ENCODE measurements at places on chromosomes 2 and 18.

GRCh38 chr2:219428469-219428868 lies 6.2 kb upstream of the SPEG start:
- peak overlapping the region; percentile 47 for H3K27ac ChIP-seq
- peaks cover 26% of the 10 kb centered on the region for H3K4me1 ChIP-seq
- peaks cover 33% of the 10 kb centered on the region for H3K36me3 ChIP-seq
- H3K27me3 ChIP-seq, result no peaks in the 10 kb centered on the region
- H3K4me3 ChIP-seq, result no peak overlapping the region
- DNase-seq, result no peak

DNA sequence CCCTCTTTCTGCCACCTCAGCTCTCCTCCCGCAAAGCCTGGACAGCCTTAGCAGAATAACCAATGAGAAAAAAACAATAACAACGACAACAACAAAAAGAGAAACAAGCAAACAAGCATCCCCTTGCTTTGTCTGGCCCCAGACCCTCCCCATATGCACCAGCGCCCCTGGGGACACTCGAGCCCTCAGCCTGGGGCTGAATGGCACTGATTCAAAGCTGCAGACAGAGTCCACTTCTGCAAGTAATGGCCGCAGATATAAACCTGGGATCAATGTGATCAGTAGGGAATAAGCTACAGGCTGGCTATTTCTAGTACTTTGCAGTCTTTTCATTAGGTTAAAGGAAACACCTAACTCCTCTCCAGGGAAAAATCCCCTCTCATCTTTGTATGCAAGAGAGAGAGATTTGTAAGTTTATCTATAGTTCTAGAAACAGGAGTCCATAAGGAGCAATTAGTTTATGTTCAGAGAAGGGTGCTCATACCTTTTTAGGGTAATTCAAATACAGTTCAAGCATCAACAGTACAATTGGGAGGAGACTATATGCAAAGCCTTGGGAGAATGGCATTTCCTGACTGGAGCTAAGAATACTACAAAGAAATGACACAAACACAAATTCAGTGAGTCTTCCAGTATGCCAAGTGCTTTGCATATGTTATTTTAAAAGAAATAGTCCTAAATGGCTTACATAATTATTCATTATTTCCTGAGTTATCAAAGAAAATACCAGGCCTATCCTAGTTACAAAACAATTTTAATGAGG lies 122.3 kb upstream of the DDX18 start:
- H3K4me3 ChIP-seq, result no peak overlapping the region
- no peak for DNase-seq
- no peaks in the 10 kb centered on the region for H3K36me3 ChIP-seq
- H3K27ac ChIP-seq, result no peak overlapping the region

GRCh38 chr2:12031866-12032265 lies 285.4 kb downstream of the LPIN1 start:
- H3K27ac ChIP-seq, result no peak overlapping the region
- peaks cover 3% of the 10 kb centered on the region for H3K4me1 ChIP-seq
- DNase-seq, result no peak

DNA sequence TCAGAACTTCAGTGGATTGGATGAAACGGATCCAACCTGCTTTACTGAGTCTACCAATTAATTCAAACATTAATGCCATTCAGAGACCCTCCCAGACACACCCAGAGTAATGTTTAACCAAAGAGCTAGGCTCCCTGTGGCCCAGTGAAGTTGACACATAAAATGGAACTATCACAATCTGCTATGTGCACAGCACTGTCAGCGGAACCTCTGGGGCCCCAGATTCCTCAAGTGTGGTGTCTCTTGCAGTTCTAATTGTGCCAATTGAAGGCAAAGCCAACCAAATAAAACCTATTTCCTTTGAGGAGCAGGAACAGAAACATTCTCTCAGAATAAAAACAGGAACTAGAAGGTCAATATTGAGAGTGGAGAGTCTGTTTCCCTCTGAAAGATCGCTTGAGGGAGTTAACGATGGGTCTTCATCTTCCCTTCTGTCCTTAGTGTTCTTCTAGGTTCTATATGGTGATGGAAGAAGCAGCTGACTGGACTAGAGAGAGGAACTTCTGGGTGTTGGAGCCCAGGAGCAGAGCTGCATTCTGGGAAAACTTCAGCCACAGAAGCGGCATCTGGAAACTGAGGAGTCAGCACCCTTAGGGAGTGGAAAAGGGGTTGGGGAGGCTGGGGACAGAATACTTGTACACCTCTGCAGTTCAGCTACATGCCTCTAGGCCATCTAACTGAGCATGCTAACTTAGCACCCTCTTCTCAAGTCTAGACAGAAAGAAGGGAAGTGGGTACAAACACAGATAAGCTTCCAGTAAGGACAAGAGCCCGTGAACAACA lies 174.4 kb upstream of the FBXO11 start:
- no peak overlapping the region for H3K4me3 ChIP-seq
- peak; percentile 62 for DNase-seq
- no peaks in the 10 kb centered on the region for H3K27me3 ChIP-seq

DNA sequence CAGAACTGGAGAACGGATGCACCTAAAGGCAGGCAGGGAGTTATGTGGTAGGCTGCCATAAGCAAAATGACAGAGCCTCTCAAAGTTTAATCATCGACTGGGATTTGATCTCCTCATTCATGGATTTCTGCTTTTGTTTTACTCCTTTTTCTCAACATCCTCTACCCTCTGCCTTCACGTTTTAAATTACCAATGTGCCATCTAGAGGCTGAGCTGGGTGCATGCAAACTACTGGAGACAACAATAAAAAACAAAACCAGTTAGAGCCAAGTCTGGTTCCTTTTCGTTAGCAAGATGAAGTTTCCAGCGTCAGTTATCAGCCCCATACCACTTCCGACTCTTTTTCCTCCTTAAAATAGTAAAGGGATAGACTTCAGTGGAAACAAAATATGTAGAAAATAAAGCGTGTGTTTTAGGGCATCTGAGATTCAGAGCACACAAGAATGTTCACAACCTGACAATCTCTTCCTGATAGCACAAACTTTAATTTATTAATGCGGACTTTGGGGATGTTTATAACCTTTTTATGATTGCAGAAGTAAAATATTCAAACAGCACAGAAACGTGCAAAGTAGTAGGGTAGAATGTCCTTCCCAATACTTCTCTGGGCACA lies 117.0 kb downstream of the LAMA1 start:
- H3K36me3 ChIP-seq, result no peaks in the 10 kb centered on the region
- H3K27ac ChIP-seq, result no peak overlapping the region
- no peak overlapping the region for H3K4me3 ChIP-seq
- H3K27me3 ChIP-seq, result no peaks in the 10 kb centered on the region
- no peaks in the 10 kb centered on the region for H3K4me1 ChIP-seq

- no peak overlapping the region for H3K4me3 ChIP-seq
- peaks cover 2% of the 10 kb centered on the region for H3K27me3 ChIP-seq
- H3K36me3 ChIP-seq, result no peaks in the 10 kb centered on the region
- no peak for DNase-seq
- H3K4me1 ChIP-seq, result peaks cover 33% of the 10 kb centered on the region
- H3K27ac ChIP-seq, result no peak overlapping the region
Observed at GRCh38 chr18:22467760-22468553, 50.2 kb upstream of the CTAGE1 start.

DNA sequence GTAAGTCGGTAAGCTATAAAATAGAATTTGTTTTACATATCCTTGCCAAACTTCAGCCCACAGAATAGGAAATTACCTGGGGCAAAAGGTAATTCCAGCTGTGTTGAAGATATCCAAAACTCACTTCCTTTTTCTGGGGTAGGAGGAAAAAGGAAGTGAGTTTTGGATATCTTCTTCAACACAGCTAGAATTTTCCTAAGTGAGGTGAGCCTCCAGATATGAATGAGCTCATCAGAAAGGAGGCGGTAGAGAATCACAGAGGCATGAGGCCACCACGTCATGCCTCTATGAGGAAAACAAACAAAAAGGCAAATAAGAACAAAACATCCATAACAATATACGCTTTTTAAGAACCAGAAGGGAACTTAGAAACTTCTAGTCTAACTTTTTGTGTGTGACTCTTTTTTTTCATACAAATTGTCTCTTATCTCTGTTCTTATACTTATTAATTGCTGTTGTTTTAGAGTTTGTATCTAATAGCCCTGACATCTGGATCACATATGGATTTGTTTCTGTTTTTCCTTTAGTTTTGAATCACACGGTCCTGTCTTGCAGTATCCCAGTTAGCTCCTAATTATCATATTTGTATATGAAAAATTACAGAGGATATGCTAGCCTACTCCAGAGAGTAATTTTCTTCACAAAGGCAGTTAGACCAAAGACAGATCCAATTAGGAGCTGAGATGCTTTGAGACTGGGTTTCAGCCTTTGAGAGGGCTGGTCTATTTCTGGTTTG lies 104.5 kb downstream of the RBM43 start:
- H3K27ac ChIP-seq, result no peak overlapping the region
- H3K4me1 ChIP-seq, result peaks cover 3% of the 10 kb centered on the region
- peak; percentile 63 for DNase-seq
- no peaks in the 10 kb centered on the region for H3K36me3 ChIP-seq

DNA sequence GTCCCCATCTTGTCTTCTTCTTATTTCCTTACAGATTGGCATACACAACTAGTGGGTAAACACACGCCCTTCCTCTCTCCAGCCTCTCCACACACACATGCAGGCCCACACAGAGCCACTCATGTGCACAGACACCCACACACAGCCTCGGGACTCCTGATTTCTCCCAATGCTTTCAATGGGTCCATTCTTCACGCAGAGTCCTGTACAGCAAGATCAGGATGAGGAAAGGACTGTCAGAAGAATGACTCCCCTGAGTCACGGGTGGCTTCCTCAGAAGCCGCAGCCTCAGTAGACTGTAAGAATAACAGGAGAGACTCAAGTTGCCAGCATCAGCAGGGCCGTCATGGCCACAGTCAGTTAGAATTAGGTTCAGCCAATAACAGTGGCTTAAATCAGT lies 109.1 kb upstream of the GLI2 start:
- no peak for DNase-seq
- no peaks in the 10 kb centered on the region for H3K36me3 ChIP-seq
- peaks cover 13% of the 10 kb centered on the region for H3K27me3 ChIP-seq
- peaks cover under 1% of the 10 kb centered on the region for H3K4me1 ChIP-seq
- H3K4me3 ChIP-seq, result no peak overlapping the region
- H3K27ac ChIP-seq, result no peak overlapping the region

All from muscle of leg (tissue), 16 donors.